ENCODE measurements at places on chromosomes 1 and 21.
A peak's percentile ranks its signal among the peaks of the same experiment; 100 is the strongest.

DNA sequence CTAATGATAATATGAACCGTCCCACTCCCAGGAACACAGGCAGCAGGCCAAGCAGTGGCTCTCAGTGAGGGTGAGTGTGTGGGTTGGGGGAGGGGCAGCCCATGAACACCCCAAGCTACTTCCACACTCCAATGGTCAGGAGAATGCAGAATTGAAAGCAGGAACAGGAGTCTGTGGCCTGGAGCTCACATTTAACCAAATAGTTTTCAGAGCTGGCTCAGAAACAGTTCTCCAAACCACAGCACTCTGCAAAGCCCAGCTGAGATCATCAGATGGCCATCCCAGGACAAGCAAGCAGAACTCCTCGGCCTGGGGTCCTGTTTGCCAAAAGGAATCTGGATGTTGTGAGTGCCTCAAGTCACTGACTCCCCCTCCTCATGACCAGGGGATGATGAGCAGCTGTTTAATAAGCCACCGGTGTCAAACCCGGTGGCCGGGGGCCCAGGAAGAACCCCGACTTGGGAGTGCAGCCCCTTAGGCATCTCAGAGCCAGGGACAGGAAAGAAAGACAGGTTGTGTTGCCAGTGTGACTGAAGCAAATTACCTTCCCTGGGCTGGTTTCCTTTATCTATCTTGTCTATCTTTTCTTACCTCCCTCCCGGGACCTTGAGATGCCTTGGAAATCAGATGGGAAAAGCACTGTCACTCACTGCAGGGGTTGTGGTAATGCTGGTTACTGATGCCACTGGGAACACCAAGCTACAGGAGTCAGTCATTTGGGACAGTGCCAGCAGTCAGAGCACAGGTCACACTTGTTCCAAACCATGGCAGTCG lies 20.4 kb downstream of the DEGS1 start:
- DNase-seq = peak; percentile 45

- peak; percentile 40 for DNase-seq
Measured at GRCh38 chr1:219460896-219461815, 151.7 kb downstream of the ZC3H11B start.

GRCh38 chr1:22044690-22045420 lies 7.7 kb upstream of the CDC42 start:
- DNase-seq = no peak

- peak; percentile 68 for DNase-seq
Measured at GRCh38 chr1:47436979-47437446, 831 bp upstream of the FOXD2 start.

Data from GM13976 (cell line).